ENCODE measurements at places on chromosomes 7 and 10.

DNA sequence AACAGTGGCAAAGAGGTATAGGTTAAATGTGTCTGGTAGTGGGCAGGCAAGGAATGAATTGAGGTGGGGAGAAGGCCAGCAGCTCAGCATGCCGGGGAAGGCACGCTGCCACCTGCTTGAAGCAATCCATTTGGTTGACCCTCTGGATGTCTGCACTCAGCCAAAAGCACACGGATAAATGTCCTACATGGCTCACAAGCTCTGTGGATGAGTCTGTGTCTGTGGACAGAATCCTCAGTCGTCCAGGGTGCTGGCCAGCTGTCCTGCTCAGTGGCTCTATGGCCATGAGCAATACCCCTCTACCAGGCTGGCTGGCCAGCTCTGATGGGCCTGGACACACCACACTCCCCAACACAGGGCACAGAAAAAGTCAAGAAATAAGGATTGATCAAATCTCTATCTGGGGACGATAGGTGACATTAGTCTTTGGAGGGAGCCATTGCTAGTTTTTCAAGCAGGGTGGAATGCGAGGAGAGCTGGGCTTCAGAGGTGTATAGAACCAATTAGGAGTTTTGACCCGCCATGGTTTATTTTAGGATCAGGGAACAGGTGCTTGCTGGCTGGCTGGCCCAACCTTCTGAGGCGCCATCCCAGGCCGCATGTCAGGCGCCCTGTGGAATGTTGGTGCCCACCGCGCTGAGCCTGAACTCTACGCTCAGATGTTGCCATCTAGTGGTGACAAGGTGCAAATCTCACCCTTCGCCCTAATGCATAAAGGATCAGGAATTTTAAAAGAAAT lies 493.4 kb downstream of the TNS3 start:
- DNase-seq = no peak

GRCh38 chr7:33904681-33905388 lies 504 bp upstream of the BMPER start:
- DNase-seq = no peak

GRCh38 chr7:64889686-64890162 lies 13.3 kb upstream of the ZNF273 start:
- DNase-seq = no peak

- no peak for DNase-seq
Measured at GRCh38 chr10:109975244-109976190, 32.3 kb upstream of the ADD3 start.

GRCh38 chr10:11208243-11208642 lies 190.6 kb downstream of the CELF2 start:
- DNase-seq = no peak

DNA sequence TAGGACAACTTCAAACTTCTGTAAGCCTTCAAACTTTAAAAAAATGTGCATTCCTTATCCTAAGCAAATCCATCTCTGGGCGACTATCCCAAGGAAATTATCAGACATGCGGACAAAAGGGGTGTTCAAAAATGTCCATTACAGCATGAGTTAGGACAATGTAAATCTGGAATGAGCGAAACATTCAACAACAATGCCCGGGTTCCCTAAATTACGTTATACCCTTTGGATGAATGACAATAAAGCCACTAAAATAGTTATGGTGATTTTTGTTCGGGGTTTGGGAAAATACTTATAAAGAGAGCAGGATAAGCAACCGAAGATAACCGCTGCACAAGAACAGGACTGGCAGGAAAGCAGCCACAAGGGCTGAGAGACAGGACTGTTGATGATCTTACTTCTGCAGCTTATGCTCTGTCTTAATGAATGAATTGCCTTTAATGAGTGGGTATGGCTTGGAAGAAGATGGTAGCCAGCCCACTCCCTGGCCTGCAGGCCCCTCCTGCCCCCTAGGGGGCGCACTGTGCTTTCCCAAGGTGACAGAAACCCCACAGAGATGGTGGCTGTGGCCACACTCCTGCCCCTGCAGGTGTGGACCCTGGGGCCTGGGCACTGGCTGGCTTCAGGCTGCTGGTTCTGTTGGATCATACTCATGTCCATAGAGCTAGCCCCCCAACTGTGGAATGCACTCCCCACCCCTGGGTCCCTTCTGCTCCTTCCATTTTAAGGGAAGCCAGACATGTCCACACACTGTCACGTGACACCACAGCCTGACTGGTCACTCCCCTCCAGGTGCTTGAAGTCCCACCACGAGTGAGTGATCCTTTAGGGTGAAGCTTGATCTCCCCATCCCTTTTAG lies 45.0 kb downstream of the ZCCHC24 start:
- peak; percentile 20 for DNase-seq

DNA sequence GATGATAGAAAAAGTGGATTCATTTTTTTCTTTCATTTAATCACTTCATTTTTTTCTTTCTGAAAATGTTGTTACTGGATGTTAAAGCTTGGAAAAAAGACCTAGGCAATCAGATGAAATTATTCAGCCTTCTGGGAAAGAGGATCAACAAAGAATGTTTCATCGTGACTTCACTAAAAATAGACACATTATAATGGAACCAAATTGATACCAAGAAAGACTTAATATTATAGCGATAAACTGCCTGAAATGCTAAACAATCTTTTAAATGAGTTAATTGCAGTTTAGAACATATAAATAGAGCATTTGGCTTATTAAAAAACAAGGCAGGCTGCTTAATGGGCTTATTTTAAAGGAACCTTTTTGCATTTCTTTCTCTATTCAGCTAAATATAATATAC lies 25.6 kb upstream of the TMEM229A start:
- DNase-seq = no peak

- DNase-seq = no peak
Measured at GRCh38 chr7:133428326-133428725, 175.4 kb downstream of the EXOC4 start.

GRCh38 chr10:1665021-1665661 lies 72.2 kb downstream of the ADARB2 start:
- DNase-seq = no peak

DNA sequence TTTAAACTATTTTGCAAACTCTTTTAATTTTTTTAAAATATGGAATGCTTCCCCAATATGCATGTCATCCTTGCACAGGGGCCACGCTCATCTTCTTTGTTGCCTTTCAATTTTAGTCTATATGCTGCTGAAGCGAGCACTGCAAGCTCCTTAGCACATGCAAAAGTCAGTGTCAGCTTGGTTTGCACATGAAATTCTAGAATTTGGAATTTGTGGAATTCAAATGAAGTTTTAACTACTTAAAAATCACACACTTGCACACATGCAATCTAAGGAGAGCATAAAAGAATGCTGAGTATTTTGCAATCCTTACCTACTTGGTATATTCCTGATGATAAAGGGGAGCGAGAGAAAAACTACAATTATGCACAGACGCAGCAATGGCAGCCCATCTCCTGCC lies 78.3 kb upstream of the ATP6V0A4 start:
- DNase-seq = no peak

DNA sequence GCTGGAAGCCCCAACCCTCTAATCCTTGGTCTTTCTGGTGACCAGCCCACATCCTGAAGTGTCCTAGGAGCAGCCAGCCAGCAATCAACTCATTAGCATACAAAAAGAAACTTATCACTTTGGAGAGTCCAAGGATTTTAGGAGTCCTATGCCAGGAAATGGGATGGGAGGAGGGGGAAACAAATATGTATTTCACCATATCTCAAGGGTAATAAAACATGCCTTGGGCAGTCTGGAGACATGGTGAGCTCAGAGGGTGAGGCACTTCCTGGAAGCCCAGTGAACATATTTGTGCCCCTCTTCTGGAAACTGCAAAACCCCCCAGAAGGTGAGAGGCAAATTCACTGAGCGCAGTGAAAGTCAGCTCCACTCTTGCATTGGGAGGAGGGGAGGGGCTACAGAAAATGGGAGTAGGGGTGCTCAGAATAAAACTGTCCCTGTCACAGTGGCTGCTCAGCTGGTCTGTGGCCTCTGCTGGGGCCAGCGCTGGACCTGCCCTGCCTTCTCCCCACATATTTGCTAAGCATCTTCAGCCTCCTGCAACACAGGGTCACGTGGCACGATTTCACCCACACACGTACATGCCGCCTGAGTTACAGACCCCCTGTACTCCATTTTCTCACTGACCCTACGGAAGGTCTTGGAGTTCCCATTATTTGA lies 17.7 kb upstream of the ZMIZ1 start:
- DNase-seq = no peak

GRCh38 chr7:84271543-84271942 lies 77.0 kb upstream of the SEMA3A start:
- no peak for DNase-seq

DNA sequence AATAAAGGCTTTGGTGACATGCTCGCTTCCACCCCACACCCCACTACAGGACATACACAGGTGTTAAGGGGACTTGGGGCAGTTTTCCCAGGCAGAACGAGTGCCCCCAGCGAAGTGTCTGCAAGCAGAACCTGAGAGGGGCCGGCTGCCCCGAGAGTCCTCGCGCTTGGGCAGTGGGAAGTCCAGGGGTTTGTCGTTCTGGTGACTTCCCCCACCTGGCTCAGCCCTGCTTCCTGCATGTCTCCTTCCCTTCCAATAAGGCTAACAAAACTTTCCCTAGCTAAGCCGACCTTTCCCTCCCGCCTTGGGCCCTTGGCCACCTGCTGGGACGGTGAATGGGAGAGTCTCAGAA lies 916 bp downstream of the VWA2 start:
- DNase-seq = no peak

DNA sequence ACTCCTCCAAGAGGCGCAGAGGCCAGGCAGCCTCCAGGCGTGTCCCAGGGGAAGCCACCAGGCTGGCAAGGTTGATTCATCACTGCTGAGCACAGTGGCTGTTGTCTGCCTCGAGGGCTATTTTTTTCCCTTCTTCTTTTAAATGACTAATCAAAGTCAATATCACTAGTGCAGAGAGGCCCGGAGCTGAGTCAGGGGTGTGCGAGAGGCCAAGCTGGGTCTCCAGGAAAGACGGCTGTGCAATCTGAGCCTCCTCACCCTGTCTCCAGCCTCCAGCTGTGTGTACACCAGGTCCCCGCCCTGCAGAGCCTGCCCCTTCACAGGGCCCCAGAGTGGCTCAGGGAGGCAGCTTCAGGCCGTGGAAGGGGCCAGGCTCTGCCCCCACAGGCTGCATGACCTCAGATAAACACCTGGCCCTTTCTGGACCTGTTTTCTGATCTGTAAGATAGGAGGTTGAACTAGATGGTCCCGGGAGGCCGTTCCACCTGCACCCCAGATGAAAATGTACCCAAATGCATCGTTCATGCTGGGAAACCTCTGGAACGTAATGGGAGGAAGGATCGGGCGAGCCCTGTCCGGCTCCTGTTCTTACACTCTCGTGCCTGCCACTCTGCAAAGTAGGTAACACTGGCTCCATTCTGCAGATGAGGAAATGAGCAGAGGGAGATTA lies 3.7 kb downstream of the STX1A start:
- DNase-seq = no peak

GRCh38 chr7:137923380-137923779 lies 76.6 kb upstream of the DGKI start:
- no peak for DNase-seq

GRCh38 chr7:4879396-4880081 lies 4.0 kb downstream of the RADIL start:
- DNase-seq = no peak

DNA sequence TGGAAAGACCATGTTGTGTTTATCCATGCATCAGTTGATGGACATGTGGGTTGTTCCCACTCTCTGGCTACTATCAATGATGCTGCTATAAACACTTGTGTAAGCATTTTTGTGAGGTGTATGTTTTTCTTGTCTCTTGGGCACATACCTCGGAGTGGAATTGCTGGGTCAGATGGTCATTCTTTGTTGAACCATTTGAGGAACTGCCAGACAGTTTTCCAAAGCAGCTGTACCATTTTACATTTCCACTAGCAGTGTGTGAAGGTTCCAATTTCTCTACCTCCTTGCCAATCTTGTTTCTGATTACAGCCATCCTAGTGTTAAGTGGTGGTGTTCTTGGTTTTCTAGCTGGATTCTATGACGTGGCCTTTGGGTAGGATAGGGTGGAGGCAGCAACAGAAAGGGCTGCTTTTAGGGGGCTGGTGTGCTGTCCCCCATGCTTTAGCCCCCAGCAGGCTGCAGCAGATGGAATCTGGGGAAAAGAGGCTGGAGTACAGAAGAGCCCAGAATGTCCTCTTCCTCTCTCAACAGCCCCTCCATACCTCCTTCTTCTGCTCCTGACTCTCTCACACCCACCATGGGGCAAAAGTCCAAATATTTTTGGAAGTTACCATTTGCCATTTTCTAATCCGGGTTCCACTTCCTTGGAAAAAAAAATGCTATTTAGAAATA lies 352.7 kb downstream of the FRMD4A start:
- no peak for DNase-seq

GRCh38 chr7:2629746-2630681 lies 1.8 kb upstream of the TTYH3 start:
- DNase-seq = no peak

DNA sequence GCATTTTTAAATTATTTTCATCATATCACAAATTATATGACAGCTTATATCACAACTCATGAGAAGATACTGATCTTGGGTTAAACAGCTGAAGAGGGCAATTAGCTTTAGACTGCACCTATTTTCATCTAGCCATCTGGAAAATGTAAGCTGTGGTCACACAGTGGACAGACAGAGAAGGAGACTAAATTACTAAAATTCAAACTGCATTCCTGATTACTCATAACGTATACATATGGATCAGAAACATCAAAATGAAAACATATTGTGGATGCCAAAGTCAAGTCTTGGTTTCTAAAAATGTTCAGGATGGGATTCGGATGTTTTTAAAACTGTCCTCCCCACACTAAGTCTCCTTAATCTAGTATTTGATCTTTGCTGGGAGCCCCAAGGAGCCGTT lies 6.6 kb downstream of the BBIP1 start:
- DNase-seq = no peak

- DNase-seq = no peak
Measured at GRCh38 chr10:687583-688311, 1.7 kb downstream of the DIP2C start.

DNA sequence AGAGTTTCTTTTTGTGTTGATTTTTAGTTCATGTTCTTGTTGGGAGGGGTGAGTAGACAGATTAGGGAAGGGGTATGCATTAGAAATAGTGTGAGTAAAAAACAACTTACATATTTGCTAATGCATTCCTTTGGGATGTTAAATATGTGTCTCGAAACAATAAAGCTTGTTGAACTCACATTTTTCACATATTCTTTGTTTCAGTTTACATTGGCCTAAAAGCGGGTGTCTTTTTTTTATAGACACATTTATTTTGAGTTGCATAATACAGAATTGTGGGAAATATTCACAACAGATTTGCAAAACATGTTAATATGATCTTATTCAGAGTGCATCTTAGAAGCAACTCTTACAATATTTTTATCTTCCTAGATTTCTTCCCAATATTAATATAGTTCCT lies 337.5 kb upstream of the CNTNAP2 start:
- no peak for DNase-seq

DNA sequence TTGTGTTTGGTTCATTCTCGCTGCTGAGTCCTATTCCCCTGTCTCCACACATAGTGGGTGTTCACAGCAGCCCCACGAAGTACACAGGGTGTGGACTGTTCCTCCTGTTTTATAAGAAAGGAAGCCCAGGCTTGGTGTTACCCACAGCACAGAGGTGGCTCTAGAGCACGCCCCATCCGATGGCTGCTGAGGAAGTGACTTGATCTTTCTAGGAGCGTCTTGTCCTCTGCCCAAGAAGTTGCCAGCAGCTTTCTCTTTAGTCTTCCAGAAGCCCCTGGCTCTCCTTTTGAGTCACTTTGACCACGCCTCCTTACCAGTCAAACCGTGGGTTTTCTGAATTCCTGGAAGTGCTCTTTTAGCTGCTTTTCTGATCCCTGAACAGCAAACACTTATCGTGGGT lies 94.0 kb downstream of the GRK5 start:
- peak; percentile 44 for DNase-seq

Data from central memory CD8-positive, alpha-beta T cell (primary cell).